ENCODE measurements at places on chromosomes 4 and X.
A peak's percentile ranks its signal among the peaks of the same experiment; 100 is the strongest.

GRCh38 chr4:104915864-104916263 lies 230.8 kb upstream of the TET2 start:
- DNase-seq: no peak

- DNase-seq: peak; percentile 84
Measured at GRCh38 chr4:1011022-1011665, at the start of gene FGFRL1. Gene FGFRL1, plus strand, starts transcription at chr4:1011626. Its CDS starts 860 bp downstream, at chr4:1012486.

GRCh38 chrX:100512471-100512870 lies 72.3 kb upstream of the TNMD start:
- DNase-seq: peak; percentile 17

DNA sequence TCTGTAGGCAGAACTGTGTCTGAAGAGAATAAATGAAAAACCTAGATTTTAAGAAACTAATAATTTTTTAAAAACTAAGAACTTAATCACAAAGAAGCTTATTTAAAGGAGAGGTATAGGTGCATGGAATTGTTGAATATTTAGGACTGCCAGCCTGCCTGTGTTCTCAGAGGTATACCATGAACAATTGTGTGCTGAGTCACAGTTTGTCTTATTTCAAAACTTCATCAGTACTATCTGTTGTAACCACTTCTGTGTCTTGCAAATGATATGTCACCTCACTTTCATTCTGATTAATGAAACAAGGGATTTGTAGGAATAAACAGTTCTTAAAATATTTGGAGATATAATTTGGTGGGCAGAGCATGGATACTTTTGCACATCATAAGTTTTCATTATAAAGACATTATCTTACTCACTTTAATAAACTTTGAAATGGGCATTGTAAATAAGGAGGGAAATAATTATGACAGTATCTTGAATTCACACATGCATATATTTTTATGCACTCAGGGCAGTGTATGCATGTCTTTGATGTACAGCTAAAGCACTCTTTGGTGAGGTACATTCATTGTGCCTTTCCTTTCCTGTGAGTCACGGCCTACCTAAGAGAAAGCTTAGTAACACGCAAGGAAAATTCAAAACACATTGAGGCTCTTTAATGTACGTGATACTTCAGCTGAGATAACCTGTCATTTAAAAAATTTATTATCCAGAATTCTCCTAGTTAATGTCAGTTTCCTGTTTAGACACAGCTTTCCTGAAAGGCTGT lies 31.7 kb downstream of the STOX2 start:
- no peak for DNase-seq

GRCh38 chr4:38119668-38120385 lies 159.6 kb downstream of the PTTG2 start:
- DNase-seq: peak; percentile 57

GRCh38 chr4:120704538-120704937 lies 218.0 kb downstream of the PRDM5 start:
- DNase-seq: peak; percentile 13

DNA sequence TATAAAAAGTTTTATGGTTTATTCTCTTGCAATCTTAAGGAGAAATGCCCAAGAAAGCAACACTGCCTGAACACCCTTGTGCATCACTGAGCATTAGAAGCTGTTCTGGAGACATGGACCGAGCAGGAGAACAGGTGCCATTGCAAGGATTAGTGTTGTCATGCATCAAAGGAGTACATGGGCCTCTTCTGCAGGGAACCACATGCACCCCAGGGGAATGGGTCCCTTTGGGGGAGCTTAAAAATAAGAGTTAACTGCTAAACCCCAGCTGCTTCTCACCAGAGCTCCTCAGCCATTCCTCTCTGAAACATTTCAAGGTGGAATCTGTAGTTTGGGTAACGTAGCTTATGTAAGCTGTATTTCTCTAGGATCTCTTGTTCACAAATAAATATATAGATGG lies 353.0 kb upstream of the SLC7A11 start:
- no peak for DNase-seq
